Foreskin keratinocyte (primary cell): ENCODE measurements at places on chromosomes 6 and 20. TPM values are rescaled to one million over a fixed set of nuclear protein-coding genes. Genes with fewer than 3 reads are reported as not detected.

DNA sequence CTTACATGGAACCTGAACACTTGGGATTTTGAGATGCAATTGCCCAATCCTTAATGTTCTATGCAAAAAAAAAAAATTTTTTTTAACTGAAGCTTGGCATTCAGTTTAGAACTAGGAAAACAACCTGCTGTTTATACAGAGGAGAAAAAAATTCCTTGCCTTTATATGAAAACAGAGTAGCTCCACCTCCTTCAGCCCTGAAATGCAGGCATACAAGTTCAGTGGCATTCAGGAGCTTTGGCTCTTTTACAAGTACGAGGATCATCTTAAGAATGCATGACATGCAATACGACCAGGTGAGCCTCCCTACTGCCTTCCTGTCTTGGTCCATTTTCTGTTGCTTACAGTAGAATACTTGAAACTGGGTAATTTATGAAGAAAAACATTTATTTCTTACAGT is 20.4 kb downstream of the PAX1 start:
- no peak for DNase-seq

Gene HLA-DRA
- not detected in 2 replicates for polyA plus RNA-seq

DNA sequence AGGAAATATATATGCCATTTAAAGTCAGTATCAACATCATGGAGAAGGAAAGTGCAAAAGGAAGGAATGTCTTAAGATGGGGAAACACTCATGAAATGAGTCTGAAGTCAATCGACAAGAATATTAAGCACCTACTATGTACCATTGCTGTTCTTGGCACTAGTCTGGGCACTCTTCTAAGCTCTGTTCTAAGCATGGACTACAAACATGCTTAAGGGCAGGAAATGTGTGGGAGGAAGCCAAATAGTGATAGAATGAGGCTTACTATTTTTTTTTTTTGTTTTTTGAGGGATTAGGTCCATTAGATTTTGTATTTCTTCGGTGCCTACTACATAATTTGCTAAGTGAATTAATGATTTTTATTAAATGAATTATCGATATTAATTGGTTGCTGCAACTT is 83.8 kb upstream of the SUPT3H start:
- DNase-seq = no peak

- no peak for DNase-seq
These were observed 244.2 kb downstream of the CDKAL1 start for GRCh38 chr6:20778459-20778858.

DNA sequence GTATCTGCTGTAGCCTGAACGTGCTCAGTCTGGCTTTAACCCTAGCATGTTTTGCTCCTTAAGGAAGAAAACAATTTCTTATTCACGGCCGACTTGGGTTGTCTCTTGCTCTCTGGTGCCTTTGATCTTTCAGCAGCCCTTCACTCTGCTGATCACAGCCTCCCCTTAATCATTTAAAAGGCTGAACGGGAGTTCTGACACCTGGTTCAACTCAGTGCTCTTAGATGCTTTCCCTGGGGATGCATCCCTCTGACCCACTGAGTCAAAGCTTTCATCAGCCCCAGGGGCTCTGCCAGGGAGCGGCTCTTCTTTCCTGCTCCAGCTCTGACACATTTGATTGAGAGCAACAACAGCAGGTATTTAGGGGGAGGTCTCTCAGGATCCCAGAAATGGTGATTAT is 79.0 kb upstream of the FYN start:
- DNase-seq = peak; percentile 74

DNA sequence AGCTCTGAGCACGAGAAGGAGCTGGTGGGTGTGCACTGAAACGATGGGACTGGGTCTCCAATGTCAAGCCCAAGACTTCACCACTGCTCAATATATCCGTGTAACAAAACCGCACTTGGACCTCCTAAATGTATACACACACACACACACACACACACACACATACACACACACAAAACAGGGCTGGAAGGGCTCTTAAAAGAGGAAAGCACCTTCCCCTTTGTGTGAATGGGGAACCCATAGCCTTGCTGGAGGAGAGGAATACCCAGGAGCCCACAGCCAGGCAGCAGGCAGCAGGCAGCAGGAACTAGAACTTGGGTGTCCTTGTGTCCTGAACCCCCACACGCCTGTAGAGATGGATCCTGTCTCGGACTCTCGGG is 29.8 kb downstream of the TGM2 start:
- DNase-seq = no peak

DNA sequence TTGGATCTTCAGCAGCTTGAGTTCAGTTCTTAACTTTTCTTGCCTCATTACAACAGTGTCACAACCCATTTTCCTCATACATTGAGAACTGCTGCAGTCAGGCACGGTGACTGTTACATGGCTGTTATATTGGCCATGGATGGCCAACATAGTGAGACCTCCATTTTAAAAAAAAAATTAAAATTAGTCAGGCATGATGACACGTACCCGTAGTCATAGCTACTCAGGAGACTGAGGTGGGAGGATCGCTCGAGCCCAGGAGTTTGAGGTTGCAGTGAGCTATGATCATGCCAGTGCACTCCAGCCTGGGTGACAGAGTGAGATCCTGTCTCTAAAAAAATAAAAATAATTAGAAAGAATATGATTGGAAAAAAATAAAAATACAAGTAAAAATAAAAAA is 9.9 kb upstream of the MMP24 start:
- no peak for DNase-seq

Gene SFT2D1
- 64.5 and 70.3 TPM in 2 replicates for polyA plus RNA-seq

Gene CLDN20
- polyA plus RNA-seq = not detected in 2 replicates
